ENCODE measurements at places on chromosomes 1 and 21.
A peak's percentile ranks its signal among the peaks of the same experiment; 100 is the strongest.

DNA sequence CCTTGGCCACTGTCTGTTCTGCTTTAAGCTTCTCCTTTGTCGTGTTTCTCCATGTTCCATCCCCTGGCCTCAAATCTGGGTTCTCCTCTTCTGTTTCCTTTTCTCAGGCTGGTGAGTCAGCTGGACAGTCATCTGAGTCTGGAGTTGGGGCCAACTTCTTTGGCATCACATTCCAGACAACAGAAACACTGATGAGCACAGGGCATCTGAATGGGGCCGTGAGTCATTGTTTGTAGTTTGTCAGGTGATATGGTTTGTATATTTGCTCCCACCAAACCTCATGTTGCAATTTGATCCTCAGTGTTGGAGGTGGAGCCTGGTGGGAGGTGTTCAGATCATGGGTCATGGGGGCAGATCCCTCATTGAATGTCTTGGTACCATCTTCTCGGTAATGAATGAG, 14.3 kb upstream of the OLIG2 start:
- DNase-seq = no peak

GRCh38 chr1:223328566-223328965, 35.4 kb downstream of the SUSD4 start:
- no peak for DNase-seq

DNA sequence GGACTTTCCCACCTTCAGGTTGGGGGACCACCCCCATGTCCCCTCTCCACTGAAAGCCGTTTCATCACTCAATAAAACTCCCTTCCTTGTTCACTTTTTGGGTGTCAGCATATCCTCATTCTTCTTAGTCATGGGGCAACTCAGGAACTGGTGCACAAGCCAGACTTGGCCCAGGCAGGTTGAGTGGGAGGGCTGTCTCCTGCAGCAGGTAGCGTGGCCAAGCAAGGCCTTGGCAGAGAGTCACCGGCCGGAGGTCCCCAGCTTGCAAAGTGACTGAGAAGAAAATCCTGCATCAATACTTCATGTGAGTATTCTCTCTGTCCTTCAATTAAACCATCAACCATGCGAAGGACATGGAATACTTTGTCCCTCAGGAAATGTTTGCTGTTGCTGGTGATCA, 148.9 kb downstream of the RHOU start:
- no peak for DNase-seq

GRCh38 chr1:152752225-152752624, 5.6 kb upstream of the KPRP start:
- no peak for DNase-seq

- no peak for DNase-seq
These were observed 13.0 kb downstream of the TDRKH start for GRCh38 chr1:151777317-151777716.

DNA sequence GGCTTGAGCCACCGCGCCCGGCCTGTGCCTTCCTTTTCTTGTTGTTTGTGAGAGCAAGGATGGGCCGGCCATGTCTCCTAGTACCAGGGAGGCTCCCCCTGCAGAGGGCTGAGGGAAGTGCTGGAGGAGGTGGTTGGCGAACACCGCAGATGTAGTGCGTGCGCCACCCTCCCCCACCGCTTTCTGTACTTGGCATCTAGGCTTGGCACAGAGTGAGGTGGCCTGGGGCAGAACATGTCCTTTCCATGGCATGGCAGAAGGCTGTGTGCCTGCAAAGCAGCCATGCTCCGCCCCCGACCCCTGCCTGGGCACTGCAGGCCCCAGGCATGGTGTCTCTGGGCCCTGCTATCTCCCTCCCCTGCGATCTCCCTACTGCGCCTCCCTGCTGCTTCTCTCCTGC, 30.7 kb downstream of the ALPL start:
- no peak for DNase-seq

GRCh38 chr1:86774305-86775295, 70.2 kb downstream of the SH3GLB1 start:
- DNase-seq = peak; percentile 97

DNA sequence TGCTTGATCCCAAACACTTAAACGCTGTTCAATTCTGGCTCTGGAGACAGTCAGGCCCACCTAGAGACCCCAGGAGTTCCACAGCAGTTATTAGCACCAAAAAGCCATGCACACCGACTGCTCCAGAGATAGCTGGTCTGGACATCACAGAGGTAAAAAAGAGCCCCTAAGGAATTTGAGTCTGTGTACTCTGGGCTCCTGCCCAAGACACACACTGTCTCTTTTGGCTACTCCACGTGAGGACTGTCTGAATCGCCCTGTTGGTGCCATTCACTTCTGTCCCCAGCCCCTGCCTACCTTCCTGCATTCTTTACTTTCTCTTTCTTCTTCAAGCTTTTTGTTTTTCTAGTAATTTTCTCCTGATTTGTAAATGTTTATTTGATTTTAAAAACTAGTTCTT, 197.4 kb downstream of the ADGRL2 start:
- no peak for DNase-seq

- peak; percentile 81 for DNase-seq
These were observed 133.2 kb upstream of the ZBTB40 start for GRCh38 chr1:22318279-22318981.

GRCh38 chr1:220221269-220221668, 51.0 kb downstream of the RAB3GAP2 start:
- DNase-seq = no peak

Measured in NCI-H524 (cell line).